Activated CD4-positive, alpha-beta T cell treated with anti-CD3 and anti-CD28 coated beads, Interleukin-2, Interleukin-6, amounts not matched to agents 100 ng/mL and 50 ng/mL, durations not matched to agents 16 hours and 8 hours (primary cell): ENCODE measurements at places on chromosomes 5 and 9.

DNA sequence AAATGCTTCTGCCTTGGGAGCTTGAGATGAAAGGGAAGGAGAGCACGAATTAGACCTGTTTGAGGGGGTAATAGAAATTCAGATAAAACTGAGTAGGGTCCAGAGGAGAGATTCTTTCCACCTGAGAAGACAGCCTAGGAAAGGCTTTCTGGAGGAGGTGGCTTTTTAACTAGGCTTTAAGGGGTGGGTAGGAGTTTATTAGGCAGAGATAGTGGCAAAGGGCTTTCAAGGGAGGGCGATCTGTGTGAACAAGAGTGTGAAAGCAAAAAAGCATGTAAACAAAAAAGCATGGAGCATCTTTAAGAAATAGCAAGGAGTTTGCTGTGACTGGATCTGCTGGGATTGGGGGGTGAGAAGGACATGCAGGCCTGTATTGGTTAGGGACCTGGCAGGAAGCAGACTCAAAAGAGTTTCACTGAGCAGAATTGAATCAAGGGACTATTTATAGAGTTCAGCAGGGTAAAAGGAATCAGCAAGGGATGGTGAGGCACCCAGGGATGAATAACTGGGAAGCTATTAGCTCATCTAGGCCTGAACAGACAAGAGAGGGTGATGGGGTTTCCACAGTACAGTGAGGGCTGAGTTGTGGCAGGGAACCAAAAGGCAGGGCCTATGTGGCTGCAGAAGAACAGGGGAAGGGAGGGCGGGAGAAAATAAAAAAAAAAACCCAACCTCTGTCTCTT, 18.8 kb downstream of the SLC1A1 start:
- DNase-seq = no peak

DNA sequence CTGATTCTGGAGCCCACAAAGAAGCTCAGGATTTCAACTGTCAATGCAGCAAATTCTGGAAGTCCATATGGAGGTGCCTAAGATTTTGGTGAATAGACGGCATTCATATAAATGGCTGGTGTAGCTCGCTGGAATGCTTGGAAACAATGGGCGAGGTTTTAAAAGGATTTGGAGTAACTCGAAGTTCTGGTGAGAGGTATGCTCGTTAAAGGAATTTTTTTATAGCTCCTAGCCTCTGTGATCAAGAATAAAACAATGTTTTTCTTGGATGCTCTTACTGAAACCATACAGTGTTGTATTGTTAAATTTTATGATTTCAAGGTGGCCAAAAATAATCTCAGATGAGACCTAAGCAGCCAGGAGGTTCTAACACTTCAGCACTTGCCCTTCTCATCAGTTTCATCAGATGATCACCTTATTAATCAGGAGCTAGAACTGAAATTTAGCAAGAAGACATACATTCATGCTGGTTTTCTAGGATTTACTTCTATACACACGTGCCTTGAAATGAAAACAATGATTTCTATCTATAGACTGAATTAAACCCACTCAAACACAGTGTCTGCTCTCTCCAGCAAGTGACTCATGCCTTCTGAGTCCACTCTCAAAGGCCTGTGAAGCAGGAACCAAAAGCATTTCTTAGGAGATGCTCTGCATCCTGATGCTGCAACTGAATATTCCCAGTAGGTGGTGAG, 79.2 kb downstream of the OTULIN start:
- DNase-seq = no peak

DNA sequence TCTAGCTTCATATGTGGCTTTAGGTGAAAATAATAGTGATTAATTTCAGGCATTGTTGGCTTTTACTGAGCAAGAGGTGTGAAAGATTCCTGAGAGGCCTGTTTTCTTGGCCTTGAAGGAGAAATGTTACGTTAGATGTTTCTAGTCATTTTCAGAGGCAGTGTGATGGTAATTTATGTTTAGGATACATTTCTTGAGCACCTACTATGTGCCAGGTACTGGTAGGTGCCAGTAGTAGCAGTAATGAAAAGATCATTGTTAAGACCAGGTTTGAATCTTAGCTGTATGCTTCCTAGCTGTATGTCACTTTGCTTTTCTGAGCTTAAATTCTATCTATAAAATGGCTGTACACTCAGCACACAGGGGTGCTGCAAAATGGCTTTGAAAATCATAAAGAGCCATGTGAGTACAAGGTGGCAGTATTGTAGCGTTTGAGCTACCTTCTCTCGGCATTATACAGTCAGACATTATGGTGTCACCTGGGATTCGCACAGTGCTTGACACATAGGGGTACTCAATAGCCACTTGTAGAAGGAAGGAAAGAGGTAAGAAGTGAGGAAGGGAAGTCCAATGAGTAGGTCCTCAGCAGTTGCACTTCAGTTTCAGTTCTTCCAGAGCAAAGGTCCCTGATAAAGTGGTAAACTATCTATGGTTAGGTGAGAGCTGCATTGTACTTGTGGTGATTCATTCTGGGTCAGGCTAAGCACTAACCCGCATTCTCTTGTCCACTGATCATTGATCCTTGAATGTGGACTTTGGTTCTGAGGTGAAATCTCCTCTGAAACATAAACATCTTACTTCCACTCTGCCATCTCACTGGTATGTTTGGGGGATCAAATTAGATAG, 166.5 kb upstream of the NR3C1 start:
- DNase-seq = no peak

DNA sequence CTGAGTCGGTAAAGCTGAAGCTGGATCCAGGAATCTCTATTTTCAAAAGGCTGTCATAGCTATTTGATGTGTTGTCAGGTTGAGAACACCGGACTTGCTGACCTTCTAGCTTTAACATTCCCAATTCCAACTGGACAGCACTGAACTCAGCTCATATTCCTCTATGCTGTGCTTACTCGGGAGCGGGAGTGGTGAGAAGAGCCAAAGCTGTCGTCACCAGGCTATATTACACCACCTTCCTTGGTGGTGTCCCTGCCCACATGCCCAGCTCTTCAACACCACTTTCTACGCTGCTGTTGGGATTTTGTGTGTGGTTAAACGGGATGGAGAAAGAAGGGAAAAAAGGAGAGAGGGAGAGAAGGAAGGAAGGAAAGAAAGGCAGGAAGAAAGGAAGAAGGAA, 653.6 kb downstream of the RAB3C start:
- no peak for DNase-seq

- DNase-seq = peak; percentile 77
Observed at GRCh38 chr9:97853844-97854695, 1.0 kb downstream of the FOXE1 start.

DNA sequence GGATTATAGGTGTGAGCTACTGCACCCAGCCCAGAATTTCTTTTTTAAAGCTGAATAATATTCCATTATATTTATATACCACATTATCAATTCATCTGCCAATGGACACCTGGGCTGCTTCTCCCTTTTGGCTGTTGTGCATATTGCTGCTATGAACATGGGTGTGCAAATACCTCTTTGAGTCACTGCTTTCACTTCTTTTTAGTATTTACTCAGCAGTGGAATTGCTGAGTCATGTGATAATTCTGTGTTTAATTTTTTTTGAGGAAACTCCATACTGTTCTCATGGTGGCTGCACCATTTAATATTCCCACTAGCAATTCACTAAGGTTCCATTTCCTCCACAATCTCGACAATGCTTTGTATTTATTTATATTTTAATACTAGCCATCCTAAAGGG, 36.1 kb upstream of the KIF4B start:
- peak; percentile 51 for DNase-seq

DNA sequence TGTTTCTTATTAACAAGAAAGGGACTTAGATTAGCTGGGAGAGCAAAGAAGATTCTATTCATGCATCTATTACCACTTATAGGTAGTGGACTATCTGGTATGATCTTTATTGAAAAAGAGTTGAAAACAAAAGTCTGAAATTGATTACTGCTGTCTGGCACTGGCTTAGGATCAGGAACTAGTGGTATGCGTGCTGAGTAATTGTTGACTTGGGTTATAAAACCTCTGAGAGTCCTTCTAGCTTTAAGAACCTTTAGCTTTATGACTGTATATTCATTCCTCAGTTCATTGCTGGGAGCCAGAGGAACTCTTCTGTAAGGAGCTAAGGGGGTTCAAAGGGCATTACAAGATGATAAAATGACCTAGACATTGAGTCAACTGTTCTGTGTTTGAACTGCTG, 7.6 kb downstream of the SLC1A1 start:
- DNase-seq = peak; percentile 18

DNA sequence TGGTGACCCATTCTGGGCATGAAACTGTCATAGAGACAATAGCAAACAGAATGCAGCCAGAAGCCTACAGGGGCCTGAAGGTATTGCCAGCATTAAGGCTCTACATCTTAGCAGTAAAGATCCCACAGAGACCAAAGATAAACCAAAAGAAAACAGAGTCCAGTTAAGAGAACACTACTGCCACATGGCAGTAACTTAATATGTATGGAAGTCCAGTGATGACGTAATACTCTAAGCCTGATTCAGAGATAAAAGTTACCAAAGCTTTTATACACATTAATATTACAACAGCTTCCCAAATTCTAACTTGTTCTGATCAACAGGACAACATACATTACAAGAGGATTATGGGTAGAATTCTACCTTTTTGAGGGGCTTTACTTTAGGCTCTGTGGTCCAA, 371.5 kb downstream of the PRELID2 start:
- no peak for DNase-seq

- DNase-seq = peak; percentile 67
Observed at GRCh38 chr9:19232823-19233194, 2.3 kb downstream of the DENND4C start.

- DNase-seq = peak; percentile 15
Observed at GRCh38 chr5:98069876-98070512, 703.5 kb upstream of the RGMB start.

GRCh38 chr5:112978836-112979235, 2.2 kb downstream of the DCP2 start:
- no peak for DNase-seq

DNA sequence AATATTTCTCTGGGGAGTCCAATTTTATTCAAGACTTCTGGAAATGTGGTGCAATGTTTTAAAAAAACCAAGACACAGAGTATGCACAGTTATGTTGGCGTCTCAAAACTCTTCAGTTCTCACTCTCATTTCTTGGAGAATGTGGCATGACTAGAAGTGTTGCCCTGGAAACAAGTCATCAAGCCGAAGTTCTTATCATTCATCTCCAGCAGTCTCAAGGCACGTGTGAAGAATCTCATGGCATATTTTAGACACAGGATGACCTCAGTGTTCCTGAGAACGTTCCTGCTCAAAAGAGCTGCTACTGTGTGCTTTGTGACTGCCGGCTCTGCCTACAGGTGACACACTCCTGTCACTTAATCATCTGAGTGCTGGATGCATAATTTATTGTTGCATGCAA, 147.4 kb upstream of the IRX4 start:
- no peak for DNase-seq

GRCh38 chr9:125630436-125630835, 76.6 kb downstream of the MAPKAP1 start:
- no peak for DNase-seq

DNA sequence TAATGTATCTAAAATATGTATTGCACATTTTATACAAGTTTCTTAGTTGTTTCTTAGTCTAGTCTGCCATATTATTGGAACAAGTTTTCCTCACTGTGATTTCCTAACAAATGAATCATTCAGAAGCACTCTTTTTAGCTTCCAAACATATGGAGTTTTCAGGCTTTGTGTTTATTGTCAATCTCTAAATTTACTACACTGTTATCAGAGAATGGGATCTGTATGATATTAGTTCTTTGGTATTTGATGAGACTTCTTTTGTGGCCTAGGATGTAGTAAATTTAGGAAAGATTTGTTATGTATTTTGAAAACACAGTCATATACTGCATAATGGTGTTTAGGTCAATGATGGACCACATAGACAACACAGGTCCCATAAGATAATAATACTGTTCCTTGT, 25.7 kb downstream of the SREK1IP1 start:
- no peak for DNase-seq

DNA sequence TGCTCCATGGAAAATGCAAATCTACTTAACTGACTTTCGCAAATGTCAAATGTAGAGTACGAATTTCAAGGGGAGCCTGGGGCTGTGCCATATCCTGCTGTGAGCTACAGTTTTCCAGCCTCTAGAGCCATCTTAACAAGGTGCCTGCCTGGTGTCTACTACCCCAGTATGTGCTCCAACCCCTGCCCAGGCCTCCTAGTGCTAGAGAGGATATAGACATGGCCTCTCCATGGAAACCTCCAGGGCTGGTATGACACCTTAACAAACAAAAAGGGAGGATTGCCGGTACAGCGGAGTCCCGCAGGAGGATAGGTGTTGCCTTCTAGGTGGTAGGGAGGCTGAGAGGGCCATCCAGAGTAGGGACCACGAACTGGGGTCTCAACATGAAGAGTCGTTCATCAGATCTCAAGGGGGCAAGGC, 13.6 kb upstream of the IL3 start:
- no peak for DNase-seq

GRCh38 chr9:137899551-137900360, 22.2 kb downstream of the CACNA1B start:
- no peak for DNase-seq

GRCh38 chr5:56977822-56978221, 25.9 kb upstream of the MIER3 start:
- no peak for DNase-seq

DNA sequence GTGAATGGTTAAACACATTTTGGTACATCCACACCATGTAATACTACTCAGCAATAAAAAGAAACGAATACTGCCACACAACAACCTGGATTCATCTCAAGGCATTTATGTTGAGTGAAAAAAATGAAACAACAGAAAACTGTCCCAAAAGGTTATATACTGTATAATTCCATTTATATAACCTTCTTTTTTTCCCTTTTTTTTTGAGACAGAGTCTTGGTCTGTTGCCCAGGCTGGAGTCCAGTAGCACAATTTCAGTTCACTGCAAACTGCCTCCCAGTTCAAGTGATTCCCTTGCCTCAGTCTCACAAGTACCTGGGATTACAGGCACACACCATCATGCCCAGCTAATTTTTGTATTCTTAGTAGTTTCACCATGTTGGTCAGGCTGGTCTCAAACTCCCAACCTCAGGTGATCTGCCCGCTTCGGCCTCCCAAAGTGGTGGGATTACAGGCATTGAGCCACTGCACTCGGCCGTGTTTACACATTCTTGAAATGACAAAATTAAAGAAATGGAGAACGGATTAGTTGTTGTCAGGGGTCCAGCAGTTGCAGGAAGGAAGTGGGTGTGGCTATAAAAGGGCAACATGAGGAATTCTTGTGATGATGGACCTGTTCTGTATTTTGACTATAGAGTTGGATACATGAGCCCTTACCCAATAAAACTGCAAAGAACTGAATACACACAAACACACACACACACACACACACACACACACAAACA, 17.4 kb downstream of the PPP6C start:
- DNase-seq = no peak
